ENCODE measurements at places on chromosomes 7 and 10.

DNA sequence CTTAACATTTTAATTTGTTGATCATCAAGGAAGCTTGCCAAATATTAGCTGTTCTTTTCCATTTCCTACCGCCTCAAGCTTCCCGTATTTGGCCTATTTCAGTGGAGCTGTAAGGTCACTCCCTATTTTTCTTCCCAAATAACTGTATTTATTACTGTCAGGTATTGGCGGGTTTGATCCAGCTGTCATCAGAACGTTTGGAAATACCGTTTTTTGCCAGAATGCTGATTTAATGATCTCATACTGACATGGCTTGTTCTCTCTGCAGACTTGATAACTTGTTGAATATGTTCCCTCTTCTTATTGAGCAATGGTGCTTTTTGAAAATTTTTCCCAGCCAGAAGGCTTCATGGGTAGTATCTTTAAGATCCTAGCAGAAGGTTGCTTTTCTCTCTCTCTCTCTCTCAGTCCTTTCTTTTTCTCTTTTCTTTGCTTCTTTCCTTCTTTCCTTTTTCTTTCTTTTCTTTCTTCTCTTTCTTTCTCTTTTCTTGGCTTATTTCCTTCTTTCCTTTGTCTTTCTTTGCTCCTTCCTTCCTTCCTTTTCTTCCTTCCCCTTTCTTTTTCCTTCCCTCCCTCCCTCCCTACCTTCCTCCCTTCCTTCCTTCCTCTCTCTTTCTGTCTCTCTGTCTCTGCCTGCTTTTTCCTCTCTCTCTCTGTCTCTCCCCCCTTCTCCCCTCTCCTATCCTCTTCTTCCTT is 42.1 kb downstream of the CUX1 start:
- DNase-seq: no peak

- no peak for DNase-seq
Observed at GRCh38 chr10:93553482-93554315, 12.8 kb upstream of the FFAR4 start.

DNA sequence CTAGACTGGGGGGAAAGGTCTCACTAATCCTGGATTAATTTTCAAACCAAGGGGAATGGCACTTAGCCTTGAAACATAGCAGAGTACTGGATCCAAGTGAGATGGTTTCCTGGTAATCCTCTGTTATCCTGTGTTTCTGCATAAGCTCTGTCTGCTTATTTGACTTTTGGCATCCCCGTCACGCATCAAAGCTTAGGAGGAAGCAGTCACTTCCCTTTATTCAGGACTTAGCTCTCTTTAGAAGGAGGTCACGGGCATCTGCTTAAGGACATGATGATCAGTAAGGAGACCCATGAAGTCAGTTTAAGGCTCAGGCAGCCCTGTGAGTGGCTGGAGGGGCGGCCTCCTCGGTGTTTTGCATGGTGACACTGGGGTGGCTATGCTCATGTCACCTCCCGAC is 30.0 kb downstream of the TSPAN15 start:
- peak; percentile 43 for DNase-seq

GRCh38 chr10:60335708-60336107 is 54.0 kb downstream of the ANK3 start:
- DNase-seq: no peak

DNA sequence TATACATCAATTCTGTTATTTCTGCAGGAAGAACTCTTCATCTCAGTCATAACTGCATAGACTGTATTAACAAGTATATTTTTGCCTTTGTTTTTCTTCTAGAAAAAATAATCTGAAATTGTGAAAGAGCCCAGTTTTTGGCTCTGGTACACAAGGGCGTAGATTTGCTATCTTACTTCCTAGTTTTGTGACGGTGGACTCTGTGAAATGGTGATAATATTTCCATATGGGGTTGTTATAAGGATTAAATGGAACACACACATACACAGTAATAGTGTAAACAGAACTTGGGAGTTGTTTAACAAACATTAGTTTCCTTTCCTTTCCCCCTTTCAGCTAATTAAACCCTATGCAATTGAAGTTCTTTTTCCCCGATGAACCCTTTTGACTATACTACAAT is 108.7 kb downstream of the MKLN1 start:
- no peak for DNase-seq

GRCh38 chr7:78368771-78369170 is 570.2 kb downstream of the PHTF2 start:
- DNase-seq: no peak

DNA sequence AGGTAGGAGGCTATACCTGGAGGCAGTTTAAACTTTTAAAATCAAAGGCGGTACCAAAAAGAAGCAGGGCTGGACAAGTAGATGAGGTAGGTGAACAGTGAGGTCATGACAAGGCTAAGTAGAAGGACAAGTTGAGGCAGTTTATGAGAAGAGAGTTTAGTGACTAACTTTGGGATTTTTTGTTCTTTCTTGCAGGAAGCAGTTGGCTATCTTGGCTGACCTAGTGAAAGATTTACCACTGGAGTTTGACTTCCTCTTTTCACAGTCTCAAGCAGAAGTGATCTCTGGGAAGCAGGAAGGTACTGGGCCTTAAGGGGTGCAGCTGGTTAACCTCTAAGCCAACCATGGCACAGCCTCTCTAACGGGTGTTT is 26.3 kb downstream of the ENTPD7 start:
- no peak for DNase-seq

DNA sequence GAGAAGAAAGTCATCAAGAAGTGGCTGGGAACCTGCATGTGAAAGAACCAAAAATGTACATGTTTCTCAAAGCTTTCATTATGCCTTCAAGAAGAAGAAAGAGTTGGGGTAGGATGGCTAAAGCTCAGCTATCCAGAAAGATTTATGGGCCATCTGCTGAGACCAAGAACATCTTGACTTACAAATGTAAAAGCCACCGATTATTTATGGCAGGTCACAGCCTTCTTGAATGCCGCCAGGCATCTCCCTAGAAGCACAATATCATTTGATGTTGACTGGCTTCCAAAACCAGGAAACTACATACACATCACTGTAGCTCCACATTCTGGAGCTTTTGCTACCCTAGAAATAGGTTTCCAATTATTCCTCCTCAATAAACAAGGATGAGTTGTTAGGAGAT is 254.2 kb upstream of the AOAH start:
- DNase-seq: no peak

- no peak for DNase-seq
Observed at GRCh38 chr7:108809356-108809755, 239.7 kb downstream of the DNAJB9 start.

DNA sequence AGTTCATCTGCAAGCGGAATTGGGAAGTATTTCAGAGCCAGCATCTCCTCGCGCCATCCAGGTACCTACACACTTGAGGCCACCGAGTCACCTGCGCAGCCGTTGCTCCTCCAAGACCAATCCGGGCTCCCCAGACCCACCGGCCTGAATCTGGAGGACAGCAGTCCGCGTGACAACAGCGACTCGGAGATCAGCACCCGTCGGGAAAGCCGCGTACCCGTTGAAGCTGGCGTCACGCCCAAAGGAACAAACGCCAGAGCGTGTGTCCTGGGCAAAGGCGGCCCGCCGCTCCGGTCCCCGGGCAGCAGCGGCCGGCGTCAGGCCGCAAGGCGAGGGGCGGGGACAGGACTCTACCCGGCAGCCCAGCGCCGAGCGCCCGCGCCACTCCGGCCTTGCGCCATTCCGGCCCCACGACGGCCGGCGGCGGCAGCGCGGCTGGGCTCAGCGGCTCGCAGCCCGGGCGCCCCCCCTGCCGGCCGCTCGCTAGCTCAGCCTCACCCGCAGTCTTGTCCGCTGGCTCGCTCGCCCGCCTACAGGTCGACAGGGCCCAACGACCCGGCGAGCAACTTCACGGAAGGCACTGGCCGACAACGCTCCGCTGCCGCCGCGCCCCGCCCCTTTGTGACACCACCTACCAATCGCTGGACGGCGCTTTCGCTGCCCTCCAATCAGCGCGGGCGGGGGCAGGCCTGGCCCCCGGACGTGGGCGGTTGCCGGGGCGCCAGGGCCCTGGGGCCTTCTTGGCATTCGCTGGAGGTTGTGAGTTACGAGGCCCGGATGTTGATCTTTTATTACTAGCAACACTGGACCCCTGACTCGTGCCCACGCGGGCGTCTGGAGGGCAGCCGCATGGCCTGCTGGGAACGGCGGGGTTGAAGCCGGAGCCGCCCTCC is at the start of gene ZFAND4:
ZFAND4 (minus strand) TSS at position 592 of the 893 bp plus-strand sequence. CDS start 9,047 bp downstream, outside the sequence.
- peak; percentile 87 for DNase-seq

DNA sequence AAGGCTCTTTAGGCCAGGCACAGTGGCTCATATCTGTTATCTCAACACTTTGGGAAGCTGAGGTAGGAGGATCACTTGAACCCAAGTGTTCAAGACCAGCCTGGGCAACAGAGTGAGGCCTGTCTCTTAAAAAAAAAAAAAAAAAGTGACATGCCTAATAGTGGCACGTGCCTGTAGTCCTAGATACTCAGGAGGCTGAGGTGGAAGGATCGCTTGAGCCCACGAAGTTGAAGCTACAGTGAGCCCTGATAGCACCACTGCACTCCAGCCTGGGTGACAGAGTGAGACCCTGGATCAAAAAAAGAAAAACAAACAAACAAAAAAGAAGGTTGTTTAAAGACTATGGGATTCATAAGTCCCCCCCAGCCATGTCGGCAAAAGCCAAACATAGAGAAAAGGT is 42.2 kb upstream of the NRF1 start:
- DNase-seq: no peak

GRCh38 chr7:4549681-4550080 is 132.4 kb upstream of the FOXK1 start:
- no peak for DNase-seq

- DNase-seq: peak; percentile 16
Observed at GRCh38 chr7:111560773-111561653, 1.3 kb downstream of the IMMP2L start.

GRCh38 chr7:155229548-155230168 is 68.0 kb upstream of the INSIG1 start:
- no peak for DNase-seq

GRCh38 chr10:104666106-104666505 is 25.0 kb downstream of the SORCS3 start:
- DNase-seq: no peak

DNA sequence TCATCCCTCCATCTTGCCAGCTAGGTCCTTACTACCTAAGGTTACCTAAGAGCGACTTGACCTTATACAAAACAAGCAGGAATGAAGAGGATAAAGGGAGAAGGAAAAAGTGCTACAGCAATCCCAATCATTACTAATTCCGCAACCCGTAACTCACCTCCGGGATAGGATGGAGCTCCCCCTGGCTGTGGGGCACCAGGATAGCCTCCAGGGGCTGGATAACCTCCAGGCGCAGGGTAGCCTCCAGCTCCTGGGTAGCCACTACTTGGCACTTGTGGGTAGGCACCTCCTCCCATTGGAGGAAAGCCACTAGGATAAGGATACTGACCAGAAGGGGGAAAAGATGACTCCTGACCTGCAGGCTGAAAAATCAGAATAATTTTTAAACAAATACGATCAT is 15.8 kb downstream of the ANXA7 start:
- no peak for DNase-seq

DNA sequence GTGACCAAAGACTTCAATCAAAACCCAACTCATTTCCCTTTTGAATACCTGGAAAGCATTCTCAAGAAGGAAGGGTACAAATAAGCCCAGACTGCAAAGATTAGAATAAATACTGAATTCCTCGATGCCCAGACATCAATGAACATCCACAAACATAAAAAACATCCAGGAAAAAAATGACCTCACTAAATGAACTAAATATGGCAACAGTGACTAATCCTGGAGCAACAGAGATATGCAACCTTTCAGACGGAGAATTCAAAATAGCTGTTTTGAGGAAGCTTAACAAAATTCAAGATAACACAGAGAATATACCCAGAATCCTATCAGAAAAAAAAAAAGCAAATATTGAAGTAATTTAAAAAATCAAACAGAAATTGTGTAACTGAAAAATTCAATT is 43.2 kb downstream of the PCLO start:
- no peak for DNase-seq

DNA sequence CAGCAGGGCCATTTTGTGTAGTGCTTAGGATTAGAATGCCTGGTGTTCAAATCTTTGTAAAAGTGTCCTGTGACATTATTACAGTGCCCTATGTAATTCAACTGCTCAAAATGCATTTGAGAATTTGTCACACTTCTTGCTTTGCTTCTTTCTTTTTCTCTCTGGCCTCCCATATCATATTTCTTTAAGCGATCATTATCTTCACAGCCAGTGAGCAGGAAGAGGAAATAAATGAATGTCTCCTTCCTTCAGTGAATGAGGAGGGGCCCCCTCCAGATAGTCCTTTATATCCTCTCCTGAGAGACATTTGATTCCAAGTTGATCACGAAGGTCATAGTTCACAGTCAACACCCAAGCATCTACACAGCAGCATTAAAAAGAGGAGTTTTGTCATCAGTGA is 425.1 kb upstream of the NPVF start:
- no peak for DNase-seq

GRCh38 chr10:44981172-44982113 is 2.8 kb upstream of the DEPP1 start:
- no peak for DNase-seq

- no peak for DNase-seq
Observed at GRCh38 chr10:71033396-71033980, 145.1 kb upstream of the PCBD1 start.

DNA sequence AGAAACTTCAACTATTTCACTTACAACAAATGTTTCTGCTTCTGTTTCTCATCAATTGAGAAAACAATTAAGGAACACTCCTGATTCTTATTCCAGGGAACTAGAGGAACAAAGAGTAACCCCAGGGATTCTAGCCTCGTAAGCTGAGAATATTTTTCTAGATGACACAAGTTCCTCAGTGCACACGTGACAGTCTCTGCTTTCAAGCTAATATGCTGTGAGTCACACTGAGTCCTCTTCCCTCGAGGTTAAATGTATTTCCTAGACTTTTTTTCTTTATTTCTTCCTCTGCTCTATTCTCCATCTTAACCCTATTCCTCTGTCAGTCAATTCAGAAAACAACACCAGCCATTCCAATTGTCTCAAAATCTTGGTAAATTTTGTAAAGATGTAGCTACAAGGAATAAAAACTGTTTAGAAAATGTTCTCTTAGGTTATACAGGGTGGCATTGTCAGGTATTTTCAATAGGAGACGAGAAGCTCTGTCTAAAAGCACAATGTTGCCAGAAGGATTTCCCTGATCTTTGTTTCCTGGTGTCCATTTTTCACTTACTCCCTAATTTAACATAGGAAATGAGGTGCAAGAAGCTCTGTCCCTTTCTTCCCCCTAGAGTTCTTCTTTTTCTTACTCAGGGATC is 5.8 kb upstream of the C1GALT1 start:
- no peak for DNase-seq

DNA sequence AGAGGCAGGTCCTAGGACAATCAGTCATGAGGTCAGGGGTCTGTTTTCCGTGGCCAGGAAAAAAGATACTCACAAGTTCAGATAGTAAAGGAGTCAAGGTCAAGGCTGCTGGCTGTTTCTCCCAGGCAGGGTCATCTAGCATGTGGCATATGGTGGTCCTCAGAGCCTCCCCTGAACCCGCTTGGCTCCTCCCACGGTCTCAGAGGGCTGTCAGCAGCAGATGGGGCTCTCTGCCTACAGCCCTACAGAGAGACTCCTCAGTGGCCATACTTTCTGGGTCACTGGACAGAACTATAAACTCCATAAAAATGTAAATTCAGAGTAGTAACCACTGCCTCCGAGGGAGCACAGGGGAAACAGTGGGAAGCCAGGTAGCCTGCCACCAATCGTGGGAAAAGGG is 11.3 kb upstream of the DRGX start:
- no peak for DNase-seq

- DNase-seq: no peak
Observed at GRCh38 chr10:10796774-10797415, 220.8 kb upstream of the CELF2 start.

All from right renal pelvis (tissue), 4 donors.